ENCODE measurements at places on chromosomes 5 and 9.

GRCh38 chr9:131739959-131740648 is at the start of gene RAPGEF1:
RAPGEF1 (minus strand) TSS chr9:131740076; CDS start chr9:131739830, 246 bp downstream.
- DNase-seq = peak; percentile 73

DNA sequence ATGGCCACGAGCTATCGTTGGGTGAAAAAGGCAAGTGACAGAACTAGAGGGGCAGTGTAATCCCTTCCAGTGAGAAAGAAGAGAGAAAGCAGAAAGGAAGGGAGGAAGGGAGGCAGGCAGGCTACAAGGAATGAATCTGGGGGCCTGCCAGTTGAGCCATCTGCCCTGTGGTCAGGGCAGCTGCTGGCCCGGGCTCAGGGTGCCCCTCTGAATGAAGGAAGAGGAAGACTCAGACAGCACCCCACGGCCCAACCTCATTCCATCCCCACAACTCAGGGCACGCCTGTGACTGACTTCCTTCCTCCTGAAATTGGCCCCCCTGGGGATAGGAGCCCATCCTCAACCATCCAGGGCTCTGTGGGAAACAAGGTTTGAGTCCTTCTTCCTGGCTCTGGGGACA is 20.3 kb upstream of the FLT4 start:
- no peak for DNase-seq

GRCh38 chr9:99272836-99273235 is 50.8 kb downstream of the SEC61B start:
- no peak for DNase-seq

DNA sequence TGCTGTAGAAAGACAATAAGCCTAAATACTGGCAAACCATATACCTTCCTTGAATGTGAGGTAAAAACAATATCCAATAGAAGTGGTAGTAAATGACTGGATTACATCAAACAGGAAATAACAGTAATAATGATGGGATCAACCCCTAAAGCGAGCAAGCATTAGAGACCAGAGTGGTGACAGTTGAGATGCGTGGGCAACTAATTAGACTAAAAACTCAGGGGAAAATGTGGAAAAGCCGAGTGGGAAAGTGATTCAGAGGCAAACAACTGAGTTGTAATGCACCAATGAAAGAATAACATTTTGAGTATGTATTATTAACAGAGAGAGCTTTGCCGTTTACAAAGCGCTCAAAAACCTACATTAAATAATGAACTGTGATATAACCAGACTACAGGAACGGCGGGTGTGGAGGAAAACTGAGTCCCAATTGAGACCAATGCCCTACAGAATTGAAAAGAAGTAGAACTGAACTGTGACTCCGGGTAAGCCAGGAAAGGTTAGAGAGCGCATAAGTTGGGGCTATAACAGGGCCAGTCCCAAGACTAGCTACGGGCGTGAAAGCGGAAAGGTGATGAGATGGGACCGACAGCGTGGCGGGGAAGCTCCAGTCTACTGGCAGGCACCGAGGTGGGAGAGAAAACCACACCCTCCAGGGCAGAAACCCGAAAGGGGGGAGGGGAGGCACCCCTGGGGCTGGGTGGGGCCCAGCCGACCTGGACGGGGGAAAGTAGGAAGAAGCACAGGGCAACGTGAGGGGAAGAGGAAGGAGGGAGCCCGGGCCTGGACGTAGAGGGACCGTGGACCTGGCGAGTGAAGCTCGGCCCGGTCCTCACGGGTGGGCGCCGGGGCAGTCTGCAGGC is 592 bp downstream of the UBAP2 start:
- peak; percentile 31 for DNase-seq

GRCh38 chr5:138664276-138664943 is 88.8 kb upstream of the CTNNA1 start:
- DNase-seq = no peak

- DNase-seq = no peak
Measured at GRCh38 chr5:137374110-137374714, 124.9 kb downstream of the SPOCK1 start.

- DNase-seq = no peak
Measured at GRCh38 chr9:91100878-91101450, 260.8 kb downstream of the AUH start.

GRCh38 chr5:50694027-50694590 is 27.7 kb downstream of the PARP8 start:
- DNase-seq = no peak

DNA sequence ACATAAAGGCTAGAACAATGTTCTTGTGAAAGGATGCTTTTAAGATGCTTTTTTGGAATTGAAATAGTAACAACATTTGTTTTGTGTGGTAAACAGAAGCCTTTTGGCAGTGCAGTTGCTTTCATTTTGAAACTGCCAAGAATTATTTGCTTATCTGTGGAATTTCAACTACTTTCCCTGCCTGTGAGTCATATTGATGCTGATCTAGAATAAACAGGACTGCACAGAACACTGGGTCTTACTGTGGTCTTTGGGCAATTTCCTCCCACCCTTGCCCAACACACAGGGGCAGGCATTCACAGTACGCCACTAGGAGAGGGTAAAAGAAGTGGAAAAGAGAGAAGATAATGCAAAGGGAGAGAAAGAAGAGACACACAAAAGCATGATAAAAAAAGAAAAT is 483.7 kb downstream of the ELAVL2 start:
- DNase-seq = no peak

GRCh38 chr5:8097146-8097545 is 228.2 kb downstream of the MTRR start:
- DNase-seq = no peak

DNA sequence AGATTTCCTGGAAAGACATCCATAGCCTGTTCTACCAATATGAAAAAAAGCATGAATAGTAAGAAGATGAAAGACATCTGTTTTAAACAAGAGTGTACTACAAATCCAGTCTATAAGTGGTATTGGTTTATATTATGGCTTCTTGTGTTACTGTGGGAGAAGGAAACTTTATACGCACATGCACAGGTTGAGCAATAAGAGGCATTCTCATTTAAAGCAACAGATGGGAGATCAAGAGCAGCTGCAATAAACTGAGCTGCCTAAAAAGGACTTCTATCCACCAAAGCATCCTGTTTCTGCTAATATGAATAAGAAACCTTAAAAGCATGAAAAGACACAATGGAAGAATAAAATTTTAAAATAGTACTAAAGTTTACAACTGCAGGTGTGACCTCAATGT is 8.6 kb upstream of the PCDHB1 start:
- DNase-seq = no peak
